ENCODE measurements at places on chromosomes 12 and 14.

GRCh38 chr14:88426271-88426670 lies 40.8 kb downstream of the SPATA7 start:
- no peak for DNase-seq

GRCh38 chr12:120331390-120331789 lies 3.8 kb upstream of the PLA2G1B start:
- no peak for DNase-seq

GRCh38 chr14:32197919-32198318 lies 3.9 kb upstream of the RNU6-7 start:
- no peak for DNase-seq

- no peak for DNase-seq
These were observed 7.2 kb upstream of the OTX2 start for GRCh38 chr14:56817396-56817921.

DNA sequence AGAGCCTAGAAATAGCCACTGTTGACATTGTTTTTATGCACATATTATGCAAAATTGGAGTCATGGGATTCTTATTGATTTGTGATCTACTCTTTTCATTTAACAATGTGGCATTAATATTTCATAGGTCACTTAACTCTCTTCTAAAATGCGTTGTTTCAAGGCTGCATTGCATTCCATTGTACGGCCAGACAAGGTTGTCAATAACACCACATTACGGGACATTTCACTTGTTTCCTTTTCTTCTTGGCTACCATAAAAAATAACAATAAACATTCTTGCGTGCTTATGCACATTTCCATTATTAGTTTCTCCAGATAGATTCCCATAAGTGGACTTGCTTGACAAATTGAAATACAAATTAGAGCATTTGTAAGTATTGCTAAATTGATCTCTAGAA lies 120.8 kb upstream of the TMCC3 start:
- DNase-seq: no peak

DNA sequence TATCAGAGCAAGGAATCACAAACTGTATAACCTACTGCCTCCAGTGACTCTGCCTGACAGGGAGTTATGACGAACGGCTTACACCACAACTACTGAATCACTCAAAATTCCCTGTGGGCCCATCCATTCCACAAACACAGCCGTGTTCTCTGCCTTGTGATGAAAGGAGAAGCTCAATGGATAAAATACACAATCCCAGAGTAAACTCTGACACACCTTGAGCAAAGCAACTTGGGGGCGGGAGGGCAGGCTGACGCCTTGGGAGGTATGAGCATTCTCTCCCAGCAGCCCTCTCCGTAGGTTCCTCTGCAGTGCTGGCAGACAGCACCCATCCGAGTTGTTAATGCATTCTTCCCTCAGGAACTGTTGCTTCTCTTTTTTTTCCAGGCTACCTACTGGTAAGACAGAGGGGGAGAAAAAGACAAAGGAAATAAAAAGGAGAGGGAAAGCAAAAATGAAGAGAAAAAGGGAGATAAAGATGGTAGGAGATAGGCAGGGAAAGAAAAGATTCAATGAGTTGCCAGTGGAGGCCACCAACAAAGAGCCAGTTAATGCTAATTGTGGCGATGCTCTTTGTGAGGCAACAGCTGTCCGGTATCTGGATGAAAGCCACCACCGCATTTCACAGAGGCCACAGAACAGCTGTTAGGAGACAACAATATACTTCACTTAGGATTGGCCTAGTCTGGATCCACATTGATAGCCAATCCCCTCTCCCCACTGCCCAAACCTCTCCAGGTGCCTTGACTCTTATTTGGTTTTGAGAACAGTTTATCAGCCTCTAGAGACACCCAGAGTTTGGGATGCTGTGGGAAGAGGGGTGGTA lies 4.7 kb upstream of the DIO2 start:
- peak; percentile 1 for DNase-seq

All from NCI-H146 (cell line).